ENCODE measurements at places on chromosomes 6 and 20.

DNA sequence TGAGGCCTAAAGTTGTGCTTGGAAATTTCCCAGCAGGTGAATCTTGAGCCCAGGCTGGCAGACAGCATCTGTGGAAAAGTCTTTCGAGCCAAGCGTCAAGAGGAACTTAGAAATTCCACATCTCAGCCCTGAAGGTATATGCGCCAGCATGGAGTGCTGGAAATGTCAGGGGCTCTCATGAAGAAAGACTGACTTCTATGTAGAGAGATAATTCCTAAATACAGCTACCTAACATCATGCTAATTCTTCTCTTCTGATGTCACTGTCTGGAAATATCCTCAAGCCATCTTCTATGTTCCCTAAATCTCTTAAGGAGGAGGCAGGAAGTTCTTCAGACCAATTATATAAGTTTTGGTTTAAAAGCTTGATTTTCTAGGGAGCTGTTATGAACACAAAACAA, 492.4 kb upstream of the MARCKS start:
- no peak for DNase-seq

GRCh38 chr6:157551041-157551832, 170.2 kb downstream of the ZDHHC14 start:
- DNase-seq: no peak

DNA sequence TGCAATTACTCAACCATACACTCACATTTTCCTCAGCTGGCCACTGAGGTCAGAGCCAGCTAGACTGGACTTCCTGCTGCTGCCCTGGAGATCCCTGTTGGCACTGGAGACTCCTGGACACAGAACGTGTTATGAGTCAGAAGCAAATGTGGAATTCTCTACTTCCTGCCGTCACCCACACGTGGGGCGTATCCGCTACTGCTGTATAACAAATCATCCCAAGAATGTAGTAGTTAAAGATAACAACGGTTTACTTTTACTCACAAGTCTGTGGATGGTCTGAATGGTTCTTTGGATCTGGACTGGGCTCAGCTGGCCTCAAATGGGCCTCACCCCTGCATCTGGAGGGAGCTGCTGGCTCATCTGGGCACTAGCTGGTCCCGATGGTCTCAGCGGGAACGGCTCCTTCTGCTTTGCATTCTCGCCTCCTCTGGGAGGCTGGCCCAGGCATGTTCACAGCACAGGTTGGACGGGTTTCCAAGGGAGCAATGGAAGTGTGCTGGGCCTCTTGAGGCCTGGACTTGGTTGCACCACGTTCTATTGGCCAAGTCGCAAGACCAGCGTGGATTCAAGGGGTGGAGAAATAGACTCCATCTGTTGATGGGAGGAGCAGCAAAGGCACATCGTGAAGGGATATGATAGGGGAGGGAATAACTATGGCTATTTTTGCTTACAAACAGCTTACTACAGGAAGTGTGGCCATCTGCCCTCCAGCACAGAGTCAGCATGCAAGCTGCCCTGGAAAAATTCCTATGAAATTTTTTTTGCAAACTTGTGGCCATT, 118.5 kb downstream of the SNX5 start:
- no peak for DNase-seq

- no peak for DNase-seq
These were observed 304.3 kb upstream of the SUPT3H start for GRCh38 chr6:45681860-45682511.

DNA sequence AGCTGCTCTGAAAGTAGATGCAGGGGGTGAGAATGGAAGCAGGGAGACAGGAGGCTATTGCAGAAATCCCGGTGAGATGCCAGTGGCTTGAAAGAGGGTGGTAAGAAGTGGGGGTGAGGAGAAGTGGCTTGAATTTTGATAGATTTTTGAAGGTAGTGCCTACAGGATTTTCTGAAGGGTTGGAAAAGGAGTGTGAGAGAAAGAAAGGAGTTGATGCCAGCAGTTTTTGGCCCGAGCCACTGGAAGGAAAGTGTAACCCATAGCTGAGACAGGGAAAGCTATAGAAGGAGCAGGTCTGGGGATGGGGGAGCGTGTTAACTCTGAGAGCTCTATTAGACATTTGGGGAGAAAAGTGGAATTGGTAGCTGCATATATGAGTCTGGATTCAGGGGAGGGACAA, 9.7 kb downstream of the ARMC12 start:
- DNase-seq: no peak

DNA sequence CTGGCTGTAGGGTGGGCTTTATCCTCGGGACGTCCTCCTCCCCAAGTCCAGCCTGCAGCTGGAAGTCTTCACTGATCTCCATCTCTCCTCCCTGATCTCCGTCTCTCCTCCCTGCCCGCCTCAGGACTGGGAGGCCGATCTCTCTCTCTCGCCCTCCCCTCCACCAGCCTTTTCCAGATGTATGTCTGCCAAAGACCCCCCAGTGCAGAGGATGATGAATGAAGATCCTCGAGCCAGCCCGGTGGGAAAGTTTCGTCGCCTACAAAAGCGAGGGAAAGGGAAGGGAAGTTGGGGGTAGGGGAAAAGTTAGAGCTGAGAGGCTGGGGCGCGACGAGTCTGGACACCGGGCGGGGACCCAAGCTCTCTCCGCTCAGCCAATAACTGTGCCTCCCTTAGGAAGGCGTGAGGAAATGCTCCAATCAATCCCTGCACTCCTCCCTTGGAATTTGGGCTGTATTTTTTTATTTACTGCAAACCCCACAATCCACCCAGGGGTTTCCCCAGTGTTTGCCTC, 595 bp upstream of the SRF start:
- DNase-seq: no peak

DNA sequence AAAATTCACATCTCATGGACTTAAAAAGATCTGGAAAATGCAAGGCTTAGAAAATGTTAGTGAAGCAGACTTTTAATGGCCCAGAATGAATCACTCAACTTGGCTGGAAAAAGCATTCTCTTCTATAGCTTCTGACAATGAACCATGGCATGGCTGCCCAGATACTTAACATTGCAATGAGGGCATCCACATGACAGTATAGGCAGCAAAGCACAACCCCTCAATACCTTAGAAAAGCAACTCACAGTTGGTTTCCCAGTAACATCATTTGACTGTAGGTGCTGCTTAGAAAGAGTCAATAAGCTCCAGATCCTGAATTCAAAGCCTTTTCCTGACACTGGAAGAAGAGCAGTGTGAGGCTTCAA, 155.8 kb downstream of the EYA4 start:
- no peak for DNase-seq

GRCh38 chr6:106702451-106703110, 73.2 kb downstream of the QRSL1 start:
- DNase-seq: no peak

DNA sequence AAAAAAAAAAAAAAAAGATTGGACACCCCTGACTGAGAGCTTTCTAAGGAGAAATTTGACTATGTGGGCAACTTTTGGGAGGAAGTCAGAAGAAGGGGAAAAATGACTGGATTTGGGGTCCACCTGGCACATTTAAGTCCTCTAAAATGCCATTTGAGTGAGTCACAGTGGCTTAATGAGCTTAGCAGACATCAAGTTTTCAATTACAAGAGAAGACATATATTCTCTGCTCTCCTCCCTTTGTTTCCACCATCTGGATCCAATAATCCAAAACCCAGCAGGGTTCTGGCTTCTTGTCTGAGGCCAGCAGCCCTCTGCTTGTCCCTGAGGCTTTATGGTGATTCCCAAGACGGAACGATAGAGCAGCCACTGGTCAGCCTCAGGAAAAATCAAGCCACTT, 6.9 kb downstream of the PI3 start:
- no peak for DNase-seq

- DNase-seq: no peak
These were observed 189.5 kb upstream of the FLRT3 start for GRCh38 chr20:14526891-14527290.

DNA sequence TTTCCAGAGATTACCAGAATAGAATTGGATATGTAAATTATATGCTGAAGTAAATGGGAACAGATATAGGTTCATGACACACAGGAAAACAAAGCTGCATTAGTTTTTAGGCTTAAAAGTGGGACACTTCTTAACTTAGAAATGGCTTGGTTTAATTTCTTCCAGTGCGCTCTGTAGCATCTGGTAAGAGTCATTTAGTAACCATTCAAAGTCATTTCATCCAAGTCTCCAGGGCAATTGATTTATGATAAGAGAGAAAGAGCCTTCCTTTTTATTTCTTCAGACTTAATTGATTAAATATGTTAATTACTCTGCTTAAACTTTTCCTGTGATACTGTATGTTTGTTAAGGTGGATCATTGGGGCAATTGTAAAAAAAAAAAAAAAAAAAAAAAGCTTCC, 368.0 kb downstream of the DOK5 start:
- no peak for DNase-seq

- peak; percentile 47 for DNase-seq
These were observed 36.4 kb downstream of the HLA-DPB1 start for GRCh38 chr6:33112148-33112547.

- no peak for DNase-seq
These were observed 813.1 kb downstream of the KIF16B start for GRCh38 chr20:15760001-15760621.

DNA sequence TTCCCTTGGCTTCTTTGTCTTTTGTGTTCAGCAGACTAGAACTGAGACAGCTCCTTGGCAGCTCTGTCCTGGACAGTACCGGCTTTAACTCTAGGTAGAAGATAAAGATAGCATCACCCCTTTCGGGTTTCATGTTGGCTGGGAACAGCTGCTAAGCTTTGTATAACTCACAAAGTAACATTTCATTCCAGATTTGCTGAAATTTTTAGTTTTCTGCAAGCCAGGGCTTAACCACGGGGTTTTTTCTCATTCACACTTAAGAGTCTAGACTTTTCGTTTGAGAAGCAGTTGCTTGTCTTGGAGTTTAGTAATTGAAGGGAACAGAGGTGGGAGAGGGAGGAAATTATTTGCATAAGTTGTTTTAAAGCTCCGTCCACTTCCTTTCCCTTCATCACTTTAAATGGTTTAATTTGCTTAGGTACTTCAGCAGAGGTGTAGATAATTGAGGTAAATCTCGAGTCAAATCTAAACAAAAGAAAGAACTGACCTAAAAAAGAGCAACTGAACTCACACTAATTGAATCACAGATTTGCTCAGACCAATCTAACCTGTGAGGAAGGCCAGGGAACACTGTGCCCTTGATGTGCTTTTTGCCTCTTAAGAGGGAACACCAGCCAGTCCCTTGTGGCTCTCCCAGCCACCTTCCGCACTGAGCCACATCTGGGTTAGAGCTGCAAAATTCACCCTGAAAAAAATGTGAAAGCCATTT, 48.3 kb downstream of the RREB1 start:
- no peak for DNase-seq

DNA sequence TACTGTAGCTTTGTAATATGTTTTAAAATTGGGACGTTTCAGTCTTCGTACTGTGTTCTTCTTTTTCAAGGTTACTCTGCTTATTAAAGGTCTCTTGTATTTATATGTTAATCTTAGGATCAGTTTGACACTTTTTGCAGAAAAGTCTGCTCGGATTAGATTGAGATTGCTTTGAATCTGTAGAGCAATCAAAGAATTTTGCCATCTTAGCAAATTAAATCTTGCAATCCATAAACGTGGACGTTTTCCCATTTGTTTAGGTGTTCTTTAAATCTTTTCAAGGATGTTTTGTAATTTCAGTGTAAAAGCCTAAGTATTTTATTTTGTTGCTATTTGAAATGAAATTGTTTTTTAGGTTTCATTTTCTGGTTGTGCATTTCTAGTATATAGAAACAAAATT, 78.0 kb upstream of the GTSF1L start:
- no peak for DNase-seq

DNA sequence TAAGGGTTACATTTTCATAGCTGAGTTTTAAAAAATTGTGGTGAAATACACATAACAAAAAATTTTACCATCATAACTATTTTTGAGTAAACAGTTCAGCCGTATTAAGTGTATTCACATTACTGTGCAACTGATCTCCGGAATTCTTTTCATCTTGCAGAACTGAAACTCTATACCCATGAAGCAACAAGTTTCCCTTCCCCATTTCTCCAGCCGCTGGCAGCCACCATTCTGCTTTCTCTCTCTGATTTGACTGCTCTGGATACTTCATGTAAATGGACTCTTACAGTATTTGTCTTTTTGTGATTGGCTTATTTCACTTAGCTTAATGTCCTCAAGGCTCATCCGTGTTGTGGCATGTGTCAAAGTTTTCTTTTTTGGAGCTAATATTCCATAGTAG, 341.6 kb downstream of the QKI start:
- DNase-seq: peak; percentile 32

GRCh38 chr6:168674595-168674994, 233.6 kb downstream of the SMOC2 start:
- DNase-seq: no peak

GRCh38 chr6:119148825-119149525, 70.5 kb upstream of the FAM184A start:
- no peak for DNase-seq

- no peak for DNase-seq
These were observed 445.3 kb upstream of the FLRT3 start for GRCh38 chr20:14782731-14783130.

- no peak for DNase-seq
These were observed 7.4 kb downstream of the ADAM33 start for GRCh38 chr20:3674447-3674846.

DNA sequence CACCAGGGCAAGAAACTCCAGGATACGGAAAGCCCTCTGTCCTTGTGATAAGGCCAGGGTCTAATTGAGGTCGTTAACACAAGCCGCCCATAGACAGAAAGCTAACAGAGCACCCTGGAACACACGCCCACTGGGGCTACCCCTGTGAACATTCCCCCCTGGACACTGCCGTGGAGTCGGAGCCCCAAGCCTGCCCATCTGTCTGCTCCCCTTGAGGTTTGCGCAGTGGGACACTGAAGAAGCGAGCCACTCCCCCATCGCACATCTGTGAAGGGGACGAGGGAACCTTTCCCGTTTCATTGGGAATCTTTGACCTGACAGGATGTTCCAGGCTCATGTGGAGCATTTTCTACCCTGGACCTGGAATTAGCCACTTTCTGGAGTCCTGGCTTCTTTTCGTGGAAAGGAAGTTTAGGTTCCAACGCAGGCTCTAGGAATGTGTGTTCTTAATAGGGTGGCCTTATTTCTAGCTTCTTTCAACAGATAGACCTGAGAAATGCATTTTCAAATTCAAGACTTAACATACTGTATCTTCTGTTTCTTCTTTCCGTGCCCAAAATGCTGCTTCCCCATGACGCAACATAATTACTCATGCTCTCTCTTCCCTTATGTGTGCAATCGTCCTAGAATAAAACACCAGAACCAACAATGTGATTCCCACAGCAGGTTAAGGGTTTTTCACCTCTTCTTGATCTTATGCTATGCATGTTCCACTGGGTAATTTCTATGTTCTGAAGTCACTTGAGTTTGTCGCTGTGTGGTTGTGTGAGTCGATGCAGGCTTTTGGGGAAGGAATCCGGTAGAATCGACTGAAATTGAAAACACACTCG, 161.1 kb downstream of the ERMARD start:
- no peak for DNase-seq

GRCh38 chr6:39849764-39850163, 57.6 kb downstream of the DAAM2 start:
- DNase-seq: no peak

- no peak for DNase-seq
These were observed 27.8 kb upstream of the CENPW start for GRCh38 chr6:126312013-126312665.

DNA sequence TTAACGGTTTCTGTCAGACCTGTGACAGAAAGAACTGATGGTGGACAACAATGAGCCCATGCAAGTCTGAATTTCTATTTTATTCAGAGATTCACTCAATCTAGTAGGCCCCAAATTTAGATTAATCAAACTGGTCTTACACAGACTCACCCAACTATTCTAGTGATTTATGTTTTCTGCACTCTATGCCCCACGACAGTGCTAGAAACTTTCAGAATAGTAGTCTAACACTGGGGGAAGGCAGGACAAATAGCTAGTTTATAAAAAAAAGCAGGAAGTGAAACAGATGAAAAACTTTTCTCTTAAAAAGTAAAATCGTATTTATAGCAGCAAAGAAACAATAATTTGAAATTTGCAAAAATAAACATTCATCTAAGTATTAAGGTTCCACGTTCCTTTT, 5.0 kb downstream of the TCP11 start:
- DNase-seq: no peak
